Activated CD8-positive, alpha-beta memory T cell treated with anti-CD3 and anti-CD28 coated beads, Interleukin-2, amount 10 ng/mL, durations not matched to agents 7 days and 5 days (primary cell): ENCODE measurements at places on chromosomes 5 and 9.

GRCh38 chr5:92394936-92395335 is 1011.8 kb upstream of the ARRDC3 start:
- DNase-seq = no peak

DNA sequence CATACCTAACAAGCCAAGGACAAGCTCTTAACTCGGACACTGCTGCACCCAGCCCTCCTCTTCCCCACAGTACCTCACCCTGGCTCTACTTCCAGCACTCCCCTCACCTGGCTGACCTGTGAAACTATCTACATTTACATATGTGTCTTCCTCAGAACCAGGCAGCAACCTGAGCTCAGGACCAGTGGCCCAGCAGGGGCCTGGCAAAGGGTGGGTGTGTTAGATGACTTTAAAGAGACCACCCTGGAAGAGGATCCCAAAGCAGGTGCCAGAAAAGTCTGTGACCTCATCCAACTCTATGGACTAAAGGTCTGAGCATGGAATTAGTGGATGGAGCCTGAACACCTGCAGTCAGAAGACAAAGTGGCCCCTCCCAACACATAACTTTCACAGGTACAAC is 400.9 kb downstream of the SPOCK1 start:
- no peak for DNase-seq

DNA sequence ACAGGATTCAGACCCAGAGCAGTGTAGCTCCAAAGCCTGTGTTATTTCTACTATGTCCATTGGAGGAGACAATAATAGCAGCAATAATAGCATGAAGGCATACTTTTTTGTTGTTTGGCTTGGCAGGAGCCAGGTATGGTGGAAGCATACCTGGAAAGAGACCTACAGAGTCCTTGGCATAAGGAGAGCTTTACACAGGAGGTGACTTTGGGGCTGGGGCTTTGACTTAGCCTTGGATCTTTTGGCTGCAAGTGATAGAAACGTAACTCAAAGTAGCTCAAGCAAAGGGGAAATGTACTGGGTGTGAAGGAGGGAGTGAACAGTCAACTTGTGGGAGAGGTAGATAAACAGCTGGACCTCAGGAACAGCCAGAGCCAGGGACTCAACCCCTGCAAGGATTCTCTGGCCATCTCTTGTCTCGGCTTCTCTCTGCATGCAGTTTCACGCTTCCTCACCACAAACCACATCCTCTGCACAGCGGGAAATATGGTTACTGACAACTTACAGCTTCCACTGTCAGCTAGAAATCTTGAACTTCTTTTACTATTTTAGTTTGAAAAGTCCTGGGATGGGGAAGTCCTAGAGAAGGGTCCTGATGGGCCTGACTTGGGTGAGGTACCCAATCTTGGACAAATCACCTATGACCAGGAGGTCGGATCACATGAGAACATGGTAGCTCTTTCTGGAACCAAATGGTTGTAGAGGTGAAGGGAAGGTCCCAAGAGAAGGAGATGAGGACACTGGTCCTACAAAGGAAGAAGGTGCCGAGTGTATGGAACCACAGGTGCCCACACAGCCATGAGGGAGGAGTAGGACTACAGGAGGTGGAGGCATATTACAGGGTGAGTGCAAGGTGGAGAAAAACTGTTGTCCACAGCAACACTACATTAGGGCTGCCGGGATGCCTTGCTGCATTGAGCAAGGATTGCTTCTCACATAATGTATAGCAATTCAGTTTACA is 47.0 kb upstream of the TGFBR1 start:
- DNase-seq = peak; percentile 97

DNA sequence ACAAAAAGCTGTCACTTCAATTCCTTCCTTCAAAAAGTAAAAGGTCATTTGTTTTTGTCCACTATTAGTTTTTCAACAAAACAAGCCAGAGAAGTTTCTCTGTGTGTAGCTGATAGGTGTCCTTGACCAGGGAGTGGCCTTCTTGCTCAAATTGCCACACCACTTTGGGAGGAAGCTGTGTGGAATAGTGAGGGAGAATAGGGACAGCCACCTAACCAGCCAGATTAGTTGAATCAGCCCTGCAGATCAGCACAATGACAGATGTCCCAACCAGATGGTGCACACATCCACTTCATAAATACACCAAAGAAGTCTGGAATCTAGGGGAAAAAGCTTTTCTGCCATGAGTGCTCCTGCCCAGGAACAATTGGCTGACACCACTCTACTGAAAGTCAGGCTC is 37.2 kb downstream of the NREP start:
- no peak for DNase-seq

GRCh38 chr5:4413996-4414395 is 726.1 kb upstream of the ADAMTS16 start:
- no peak for DNase-seq

GRCh38 chr9:38012767-38013450 is 56.1 kb downstream of the SHB start:
- DNase-seq = no peak

DNA sequence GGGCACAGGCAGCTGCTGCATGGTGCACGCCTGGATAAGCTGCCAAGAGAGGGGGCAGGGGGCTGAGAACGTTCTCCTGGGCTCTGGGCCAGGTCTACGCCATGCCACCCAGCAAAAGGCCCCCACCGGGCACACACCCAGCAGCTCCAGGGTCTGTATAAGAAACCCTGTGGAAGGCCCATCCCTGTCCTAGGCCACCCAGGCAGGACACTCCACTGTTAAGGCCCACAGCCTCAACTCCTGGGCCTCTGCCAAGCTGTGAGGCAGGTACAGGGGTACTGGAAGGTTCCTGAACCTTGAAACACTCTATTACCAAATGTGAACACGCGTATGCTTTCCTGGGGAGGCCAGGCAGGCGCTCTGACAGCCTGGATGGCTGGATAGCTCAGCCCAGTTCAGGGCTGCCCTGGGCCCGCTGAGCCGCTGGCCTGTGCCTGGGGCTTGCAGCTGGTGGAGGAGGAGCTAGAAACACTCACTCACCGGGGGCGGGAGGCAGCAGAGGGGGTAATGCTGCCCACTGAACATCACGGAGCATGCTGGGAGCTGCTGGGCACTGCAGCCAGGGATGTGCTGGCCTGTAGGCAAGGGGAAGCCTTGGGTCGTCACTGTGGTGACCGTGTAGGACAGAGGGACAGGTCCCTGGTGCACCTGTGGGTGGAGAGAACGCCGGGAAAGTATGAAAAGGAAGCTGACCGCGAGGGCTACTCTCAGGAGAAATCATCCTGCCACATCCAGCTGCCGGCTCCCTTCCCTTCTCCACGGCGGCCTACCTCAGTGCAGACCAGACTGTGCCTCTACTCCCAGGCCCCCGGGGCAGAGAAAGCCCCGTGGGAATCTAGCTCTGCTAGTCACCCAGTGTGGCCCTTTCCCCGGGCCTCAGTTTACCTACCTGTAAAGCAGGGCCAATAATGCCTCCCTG is 6.0 kb downstream of the RNF44 start:
- no peak for DNase-seq

DNA sequence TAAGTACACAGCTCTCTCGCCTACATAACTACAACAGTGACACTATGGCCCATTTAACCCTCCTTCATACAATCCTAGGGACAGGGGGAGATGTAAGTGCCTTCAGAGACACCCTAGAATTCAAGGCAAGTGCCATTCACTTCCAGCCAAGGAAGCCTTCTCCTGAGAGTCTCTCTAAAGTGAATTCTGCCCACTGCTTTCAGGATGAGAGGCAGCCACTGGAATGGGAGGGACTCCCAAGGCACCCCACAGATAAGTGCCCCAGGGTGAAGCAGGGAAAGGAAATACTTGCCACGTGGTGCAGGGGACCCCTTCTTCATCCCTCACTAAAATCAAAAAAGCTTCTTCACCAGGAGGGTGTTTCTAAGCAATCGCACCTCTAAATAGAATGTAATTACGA is 283.7 kb downstream of the ZNF608 start:
- no peak for DNase-seq

- DNase-seq = no peak
These were observed 136.7 kb upstream of the MOCS2 start for GRCh38 chr5:53246042-53246836.

- no peak for DNase-seq
These were observed 16.4 kb downstream of the ISL1 start for GRCh38 chr5:51399643-51400006.

- DNase-seq = no peak
These were observed 493.3 kb downstream of the PRELID2 start for GRCh38 chr5:145341842-145342241.

DNA sequence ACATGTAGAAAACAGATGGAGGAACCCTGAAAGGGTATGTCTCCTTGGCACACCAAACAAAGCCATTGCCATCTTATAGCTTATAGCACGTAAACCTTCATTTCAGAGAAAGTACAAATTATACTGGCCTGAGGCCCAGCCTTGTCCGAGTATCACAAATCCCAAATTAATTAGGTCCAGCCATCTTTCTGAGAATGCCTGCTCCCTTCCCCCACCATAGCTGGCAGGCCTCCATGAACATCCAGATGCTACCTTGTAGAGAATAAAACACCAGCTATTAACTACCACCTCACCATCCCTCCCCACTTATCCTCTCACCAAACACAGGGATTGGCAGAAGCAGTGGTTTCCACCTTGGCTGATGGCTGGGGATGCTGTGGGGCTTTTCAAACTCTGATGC is 224.0 kb downstream of the SPOCK1 start:
- DNase-seq = no peak

DNA sequence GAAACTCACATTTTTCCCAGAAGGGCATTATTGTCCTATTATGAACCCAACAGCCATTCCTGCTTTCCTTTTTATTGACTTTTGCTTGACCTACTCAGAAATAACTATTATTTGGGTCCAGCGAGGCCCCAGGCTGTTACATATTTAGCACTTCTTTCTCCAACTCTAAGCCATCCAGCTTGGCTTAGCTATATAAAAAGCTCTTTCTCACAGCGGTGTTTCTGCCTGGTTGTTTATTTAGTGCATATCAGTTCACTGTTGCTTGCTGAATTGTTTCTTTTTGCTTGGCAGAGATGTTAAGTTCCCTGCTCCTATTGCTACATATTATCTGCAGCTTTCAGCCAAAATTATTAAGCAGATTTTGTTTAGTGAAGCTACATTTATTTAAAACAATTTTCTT is 1156.8 kb upstream of the SEMA6A start:
- DNase-seq = no peak

- peak; percentile 52 for DNase-seq
These were observed 722 bp downstream of the TBC1D9B start for GRCh38 chr5:179906795-179907555.

DNA sequence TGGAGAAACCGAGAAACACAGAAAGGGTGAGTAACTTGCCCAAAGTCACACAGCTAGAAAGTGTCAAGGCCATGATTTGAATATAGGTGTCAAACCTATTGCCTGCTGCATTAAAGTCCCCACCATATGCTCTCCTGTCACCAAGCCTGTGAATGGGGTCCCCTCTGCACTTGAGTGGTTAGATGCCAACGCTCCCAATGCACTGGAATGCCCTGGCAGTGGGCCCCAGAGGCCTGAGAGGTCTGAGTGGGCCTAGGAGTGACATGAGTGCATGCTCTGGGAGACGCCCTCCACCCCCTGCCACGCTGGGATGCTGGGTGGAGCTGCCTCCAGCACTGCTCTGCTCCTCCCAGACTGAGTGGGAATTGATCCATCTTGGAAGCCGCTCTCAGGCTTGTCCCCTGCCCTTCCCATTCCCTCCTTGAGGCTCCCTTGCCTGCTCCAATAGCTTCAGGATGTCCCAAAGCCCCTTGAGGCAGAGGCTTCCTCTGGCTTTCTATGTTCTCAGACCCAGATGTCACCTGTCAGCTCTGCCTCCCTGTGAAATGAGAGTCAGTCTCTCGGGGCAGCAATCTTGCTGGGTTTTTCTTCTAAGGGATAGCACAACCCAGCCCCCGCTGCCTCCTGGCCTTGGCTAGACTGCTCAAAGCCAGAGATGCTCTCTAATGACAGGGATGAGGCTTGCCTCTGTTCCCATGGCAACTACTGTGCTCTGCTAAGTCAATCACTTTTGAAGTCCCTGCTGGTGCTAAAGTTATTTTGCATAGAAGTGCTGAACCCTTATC is 6.6 kb upstream of the ARSI start:
- no peak for DNase-seq

- no peak for DNase-seq
These were observed 338.6 kb downstream of the SLIT3 start for GRCh38 chr5:168962306-168962705.
